ENCODE measurements at places on chromosomes 4 and X. TPM values are rescaled to one million over a fixed set of nuclear protein-coding genes. Genes with fewer than 3 reads are reported as not detected.

Gene UBA6
- 70.3 TPM for total RNA-seq

Gene ARMCX1
- total RNA-seq: 19.3 TPM

Gene ZFYVE28
- 8.0 TPM for total RNA-seq

Gene PRRG3
- not detected for total RNA-seq

Gene UGT2B17
- total RNA-seq: not detected

Gene TMEM47
- total RNA-seq: 28.3 TPM

Gene EDA
- total RNA-seq: 0.96 TPM

Gene ZBTB33
- total RNA-seq: 13.2 TPM

Gene WNK3
- 1.3 TPM for total RNA-seq

Gene ZDHHC15
- 0.48 TPM for total RNA-seq

Gene VBP1
- 44.5 TPM for total RNA-seq

Gene FHDC1
- 0.16 TPM for total RNA-seq

Gene AMOT
- total RNA-seq: 6.9 TPM

Gene MMRN1
- 0.24 TPM for total RNA-seq

Gene STARD8
- total RNA-seq: 1.8 TPM

Gene SLC34A2
- total RNA-seq: not detected

Gene PDK3
- total RNA-seq: 7.2 TPM

Gene SMIM10L2A
- total RNA-seq: 0.08 TPM

Gene EXOC1L
- not detected for total RNA-seq

Gene RNF150
- 7.4 TPM for total RNA-seq

Gene PABPC4L
- 3.6 TPM for total RNA-seq
